Activated CD4-positive, alpha-beta memory T cell treated with anti-CD3 and anti-CD28 coated beads for 36 hours (primary cell): ENCODE measurements at places on chromosomes 11 and 22.

DNA sequence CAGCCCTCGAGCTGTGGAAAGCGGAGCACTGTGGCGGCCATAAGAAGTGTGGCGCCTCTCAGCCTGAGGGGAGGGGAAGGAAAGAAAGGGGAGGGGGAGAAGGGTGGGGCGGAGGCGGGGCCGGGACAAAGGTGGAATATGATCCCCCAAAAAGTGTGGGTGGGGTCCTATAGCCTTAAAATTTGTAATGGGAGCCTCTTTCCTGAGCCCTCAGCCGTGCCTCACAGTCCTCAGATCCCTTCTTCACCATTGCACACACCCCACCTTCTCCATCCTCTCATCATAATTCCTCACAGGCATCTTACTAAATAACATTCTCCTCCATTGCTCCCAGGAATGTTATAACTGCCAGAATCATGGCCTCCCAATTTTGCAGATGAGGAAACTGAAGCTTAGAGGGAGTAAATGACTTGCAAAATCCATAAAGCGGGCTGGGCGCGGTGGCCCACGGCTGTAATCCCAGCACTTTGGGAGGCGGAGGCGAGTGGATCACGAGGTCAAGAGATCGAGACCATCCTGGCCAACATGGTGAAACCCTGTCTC lies 600 bp upstream of the RAB6A start:
- no peak for DNase-seq

GRCh38 chr11:68266121-68266891 lies 5.5 kb downstream of the C11orf24 start:
- no peak for DNase-seq

GRCh38 chr22:39003165-39003638 lies 10.9 kb upstream of the APOBEC3C start:
- peak; percentile 89 for DNase-seq

GRCh38 chr22:39967103-39967829 lies 7.1 kb downstream of the TMA7B start:
- DNase-seq = no peak

GRCh38 chr11:1401656-1402221 lies 12.0 kb downstream of the BRSK2 start:
- DNase-seq = peak; percentile 57

DNA sequence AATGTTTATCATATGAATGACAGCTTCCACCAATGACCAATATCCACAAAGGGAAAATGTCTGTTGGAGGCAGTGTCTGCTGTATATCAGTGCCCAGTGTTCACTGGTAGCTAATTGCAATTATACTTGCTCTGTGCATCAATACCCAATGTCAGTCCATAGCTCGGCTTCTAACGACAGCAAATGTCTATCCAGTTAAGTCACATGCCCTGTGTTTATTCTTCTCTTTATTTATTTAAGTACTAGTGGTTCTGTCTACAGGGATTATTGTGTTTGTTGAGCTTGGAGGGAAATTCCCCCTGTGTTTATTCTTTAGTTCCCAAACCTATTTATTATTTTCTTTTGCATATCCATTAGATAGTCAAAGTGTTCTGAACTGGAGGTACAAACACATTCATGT lies 18.6 kb downstream of the TSKU start:
- DNase-seq = no peak

GRCh38 chr11:87926250-87926970 lies 248.8 kb downstream of the RAB38 start:
- no peak for DNase-seq

GRCh38 chr11:47220401-47220821 lies 5.6 kb downstream of the DDB2 start:
- no peak for DNase-seq

- no peak for DNase-seq
Measured at GRCh38 chr22:32764330-32765131, 37.0 kb upstream of the TIMP3 start.

DNA sequence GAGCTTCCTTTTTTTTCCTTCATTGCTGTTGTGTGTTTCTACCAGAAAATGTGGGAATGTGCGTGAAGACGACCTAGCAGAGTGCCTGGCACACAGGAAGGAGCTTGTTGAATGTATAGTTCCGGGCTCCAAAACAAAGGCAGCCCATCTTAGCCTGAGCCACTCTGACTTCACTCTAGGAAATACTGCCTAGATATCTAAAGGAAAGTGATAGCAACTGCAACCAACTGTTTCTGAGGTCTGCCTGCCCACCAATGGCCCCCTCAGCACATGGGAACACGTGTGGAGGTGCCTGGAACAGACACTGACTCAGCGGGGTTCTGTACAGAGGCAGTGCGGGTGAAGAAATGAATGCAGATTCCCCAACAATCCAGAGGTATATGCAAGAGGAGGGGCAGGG lies 14.7 kb upstream of the XBP1 start:
- no peak for DNase-seq

DNA sequence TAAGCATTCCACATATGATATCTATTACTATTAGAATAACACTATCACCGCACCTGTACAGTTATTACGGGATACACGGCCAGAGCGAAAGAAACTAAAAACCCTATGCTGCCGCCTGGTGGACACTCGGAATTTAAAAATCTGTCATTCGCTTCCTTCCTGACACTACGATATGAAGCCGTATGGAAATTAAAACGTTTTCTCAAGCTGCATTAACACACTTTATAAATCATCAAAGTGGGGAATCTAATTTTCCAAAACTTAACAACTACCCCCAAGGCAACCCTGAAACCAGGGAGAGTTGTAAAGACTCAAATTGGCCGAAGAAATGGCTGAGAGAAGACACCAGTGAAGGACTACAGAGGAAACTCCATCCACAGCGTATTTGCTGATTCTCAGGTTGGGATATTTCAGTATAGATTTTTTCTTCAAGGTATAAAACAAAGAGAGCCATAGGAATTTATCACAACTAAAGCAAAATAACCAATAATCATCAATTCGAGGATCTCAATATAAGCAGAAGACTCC lies 1.4 kb downstream of the CCDC73 start:
- peak; percentile 75 for DNase-seq

- no peak for DNase-seq
Measured at GRCh38 chr11:73194593-73194992, 23.5 kb upstream of the P2RY2 start.

- DNase-seq = no peak
Measured at GRCh38 chr22:18064636-18065035, 13.2 kb upstream of the PEX26 start.

DNA sequence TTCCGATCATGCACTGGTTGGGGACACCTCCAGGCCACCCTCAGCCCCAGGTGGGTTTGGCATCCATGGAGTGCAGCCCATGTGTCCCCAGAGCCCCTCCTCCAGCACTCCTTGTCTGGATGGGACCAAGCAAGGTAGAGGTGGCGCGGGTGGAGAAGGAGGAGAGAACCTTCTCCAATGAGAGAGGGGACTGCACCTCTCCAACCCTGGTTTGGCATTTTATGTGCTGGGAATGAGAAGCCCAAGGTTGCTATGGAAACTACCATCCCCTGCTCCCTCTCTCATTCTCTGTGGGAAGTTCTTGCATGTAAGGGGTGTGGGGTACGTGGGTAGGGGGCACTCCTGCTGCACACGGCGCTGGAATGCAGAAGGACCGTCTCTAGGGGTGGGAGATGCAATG lies 21.8 kb upstream of the RASD2 start:
- no peak for DNase-seq

- DNase-seq = peak; percentile 87
Measured at GRCh38 chr11:123430721-123431497, 840 bp downstream of the GRAMD1B start.

DNA sequence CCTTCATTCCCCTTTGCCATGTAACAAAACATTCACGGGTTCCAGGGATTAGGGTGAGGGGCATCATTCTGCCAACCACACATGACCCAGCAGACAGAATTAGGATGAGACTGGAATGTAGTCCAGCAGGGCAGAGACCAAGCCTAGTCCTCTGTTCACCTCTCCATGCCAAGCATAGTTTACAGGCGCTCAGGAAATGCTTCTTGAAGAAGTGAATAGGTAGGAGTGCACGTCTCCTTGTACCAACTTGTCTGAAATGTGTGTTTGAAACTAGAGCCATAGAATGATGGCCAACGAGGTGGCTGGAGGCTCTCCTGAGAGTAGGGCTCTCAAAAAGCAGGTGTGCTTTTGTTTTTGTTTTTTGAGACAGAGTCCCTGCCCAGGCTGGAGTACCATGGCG lies 8.2 kb downstream of the SPINDOC start:
- DNase-seq = no peak

DNA sequence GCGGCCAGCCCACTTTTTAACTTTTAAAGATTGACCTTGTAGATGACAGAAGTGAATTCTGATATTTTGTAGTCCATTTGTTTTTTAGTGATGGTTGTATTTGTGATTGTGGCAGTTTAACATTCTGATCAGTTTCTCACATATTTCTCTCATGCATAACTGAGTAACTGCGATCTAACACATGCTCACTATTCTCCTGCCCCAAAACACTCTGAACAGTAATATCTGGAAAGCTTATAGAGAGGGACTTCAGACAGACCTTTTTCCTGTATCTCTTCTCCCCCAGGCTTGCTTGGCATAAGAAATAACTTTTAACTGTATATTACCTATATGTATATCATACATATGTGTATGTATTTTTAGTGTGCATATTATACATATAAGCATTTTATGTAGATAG lies 37.3 kb upstream of the MYO18B start:
- DNase-seq = no peak

- no peak for DNase-seq
Measured at GRCh38 chr11:68354148-68354872, 41.9 kb downstream of the LRP5 start.

GRCh38 chr11:6040874-6041273 lies 10.3 kb upstream of the OR56A1 start:
- DNase-seq = no peak

DNA sequence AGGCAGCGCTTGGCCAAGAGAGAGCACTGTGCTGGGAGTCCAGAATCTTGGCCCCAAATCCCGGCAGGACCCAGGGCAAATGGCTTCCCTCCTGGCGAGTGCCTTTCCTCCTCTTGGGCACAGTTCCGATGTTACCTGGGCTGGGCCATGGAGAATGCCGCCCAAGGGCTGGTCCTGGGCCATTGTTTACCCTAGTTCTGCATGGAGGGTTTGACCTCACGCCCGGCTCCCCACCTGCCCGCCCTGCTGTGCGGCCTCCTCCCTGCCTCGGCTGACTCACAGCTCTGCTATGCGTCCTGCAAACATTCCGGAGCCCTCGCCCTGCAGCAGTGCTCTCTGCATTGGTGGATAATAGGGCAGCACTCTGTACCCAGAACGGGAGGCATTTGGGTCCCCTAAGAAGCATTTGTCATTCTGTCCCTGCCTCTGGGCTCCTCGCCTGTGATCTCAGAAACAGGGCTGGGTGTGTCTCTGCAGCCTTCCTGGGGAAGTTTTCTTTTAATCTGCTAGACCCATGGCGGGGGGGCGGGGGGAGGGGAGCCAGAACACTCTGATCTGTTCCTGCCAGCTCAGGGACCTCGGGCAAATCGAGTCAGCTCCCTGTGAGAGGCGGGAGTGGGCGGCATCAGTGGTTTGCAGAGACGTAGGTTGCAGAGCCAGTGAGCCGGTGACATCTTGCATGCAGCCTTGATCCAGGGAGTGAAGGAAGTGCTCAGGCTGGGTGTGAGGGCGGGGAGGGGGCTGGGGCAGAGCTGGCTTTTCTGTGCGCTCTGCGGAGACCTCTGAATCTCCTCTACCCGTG lies 32.9 kb upstream of the SMIM38 start:
- DNase-seq = peak; percentile 88

GRCh38 chr11:123527947-123528346 lies 97.9 kb downstream of the GRAMD1B start:
- no peak for DNase-seq

DNA sequence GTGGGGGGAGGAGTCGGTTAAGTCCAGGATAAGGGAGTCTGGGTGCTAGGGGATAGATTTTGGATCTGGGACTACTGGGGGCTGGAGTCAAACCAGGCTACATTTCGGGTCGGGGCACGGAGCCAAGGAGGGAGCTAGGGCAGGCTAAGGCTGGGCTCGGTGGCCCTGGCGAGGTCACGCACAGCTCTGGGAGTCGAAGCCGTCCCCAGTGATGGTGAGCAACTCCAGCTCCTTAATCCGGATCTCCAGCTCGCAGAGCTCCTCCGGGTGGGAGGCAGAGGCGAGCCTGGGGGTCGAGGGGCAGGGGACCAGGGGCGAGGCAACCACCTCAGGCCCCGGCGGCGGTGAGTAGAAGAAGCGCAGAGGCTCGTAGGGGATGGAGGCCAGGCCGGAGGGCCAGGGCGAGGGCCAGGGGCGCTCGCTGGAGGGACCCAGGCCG lies 544 bp downstream of the C11orf91 start:
- no peak for DNase-seq

- DNase-seq = no peak
Measured at GRCh38 chr11:60145677-60146076, 37.2 kb downstream of the MS4A6A start.

DNA sequence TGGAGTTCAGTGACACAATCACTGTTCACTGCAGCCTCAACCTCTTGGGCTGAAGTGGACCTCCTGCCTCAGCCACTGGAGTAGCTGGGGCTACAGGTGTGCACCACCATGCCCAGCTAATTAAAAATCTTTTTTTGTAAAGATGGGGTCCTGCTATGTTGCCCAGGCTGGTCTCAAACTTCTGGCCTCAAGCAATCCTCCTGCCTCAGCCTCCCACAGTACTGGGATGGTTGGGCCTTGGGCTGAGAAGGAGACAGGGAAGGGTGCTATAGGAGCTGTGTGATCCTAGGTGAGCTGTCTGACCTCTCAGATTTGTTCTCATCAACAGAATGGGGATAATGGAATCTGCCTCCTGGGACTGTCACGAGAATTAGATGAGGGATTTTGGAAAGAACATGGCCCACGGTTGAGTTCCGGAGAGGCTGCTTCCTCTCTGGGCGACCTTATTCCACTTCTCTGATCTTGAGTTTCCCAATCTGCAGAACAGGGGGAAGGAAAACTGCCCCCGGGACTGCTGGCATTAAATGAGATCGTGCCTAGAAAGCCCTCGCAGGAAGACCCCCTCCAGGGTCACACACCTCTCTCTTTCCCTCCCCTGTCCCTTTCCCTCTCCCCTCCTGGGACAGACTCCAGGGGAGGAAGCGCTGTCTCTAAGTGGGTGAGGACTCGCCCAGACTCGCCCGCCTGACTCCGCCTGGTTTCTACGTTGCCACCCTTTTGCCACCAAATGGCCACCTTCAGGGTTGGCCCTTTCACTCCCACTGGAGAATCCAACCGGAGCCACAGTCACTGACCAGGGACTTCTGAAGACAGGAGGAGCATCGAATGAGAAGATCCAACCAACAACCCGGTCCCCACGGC lies 50.1 kb downstream of the MCM5 start:
- no peak for DNase-seq

DNA sequence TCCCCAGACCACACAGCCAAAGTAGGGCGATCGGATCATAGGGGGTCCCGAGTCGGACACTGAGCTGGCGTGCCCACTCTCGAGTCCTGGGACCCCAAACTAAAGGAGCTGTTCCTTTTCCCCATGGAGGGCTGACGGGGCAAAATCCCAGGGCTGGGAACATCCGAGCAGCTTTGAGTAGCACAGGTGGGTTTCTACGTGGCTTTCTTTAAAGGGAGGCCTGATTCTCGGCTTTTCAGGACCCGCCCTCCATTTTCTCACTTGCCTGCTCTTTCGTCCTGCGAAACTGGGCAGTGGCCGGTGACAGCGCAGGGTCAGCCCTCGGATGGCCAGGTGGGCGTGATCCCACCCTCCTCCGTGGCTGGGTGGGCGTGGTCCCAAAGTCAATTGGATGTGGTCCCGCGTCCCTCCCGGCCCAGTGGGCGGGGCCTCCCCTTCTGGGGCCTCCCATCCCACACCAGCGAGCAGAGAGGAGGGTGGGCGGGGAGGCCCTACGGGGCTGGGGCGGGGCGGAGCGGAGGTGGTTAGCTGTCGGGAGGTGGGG lies 17.5 kb upstream of the TXNRD2 start:
- DNase-seq = no peak
